ENCODE measurements at places on chromosomes 11 and 22.

- DNase-seq = no peak
These were observed 75.1 kb upstream of the LUZP2 start for GRCh38 chr11:24421766-24422165.

GRCh38 chr11:34268906-34269430, 88.8 kb downstream of the ABTB2 start:
- no peak for DNase-seq

GRCh38 chr22:20192972-20193760, 42.3 kb upstream of the CCDC188 start:
- DNase-seq = no peak

- DNase-seq = no peak
These were observed 38.4 kb downstream of the KCNQ1OT1 start for GRCh38 chr11:2661173-2662023.

- no peak for DNase-seq
These were observed 265.2 kb downstream of the KCNA4 start for GRCh38 chr11:29751618-29752017.

- DNase-seq = no peak
These were observed 9.3 kb upstream of the TRMU start for GRCh38 chr22:46326066-46326680.

DNA sequence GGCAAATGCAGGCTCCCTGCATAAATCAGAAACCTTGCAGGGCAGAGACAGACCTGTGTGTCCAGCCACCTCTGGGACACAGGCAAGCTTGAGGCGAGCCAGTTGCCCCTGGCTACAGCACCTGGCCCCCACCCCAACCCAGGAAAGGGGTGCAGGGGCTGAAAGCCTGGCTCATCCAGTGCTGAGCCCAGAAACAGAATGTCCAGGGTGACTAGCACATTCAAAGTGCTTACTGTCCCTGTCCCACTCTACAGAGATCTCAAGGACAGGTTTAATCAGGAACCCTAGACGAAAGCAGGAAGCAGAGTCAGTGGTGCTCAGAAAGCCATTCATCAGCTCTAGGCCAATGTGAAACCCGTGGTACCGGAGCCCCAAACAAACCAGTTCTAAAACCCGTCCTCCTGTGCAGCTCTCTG, 31.9 kb downstream of the PLEKHA7 start:
- DNase-seq = no peak

DNA sequence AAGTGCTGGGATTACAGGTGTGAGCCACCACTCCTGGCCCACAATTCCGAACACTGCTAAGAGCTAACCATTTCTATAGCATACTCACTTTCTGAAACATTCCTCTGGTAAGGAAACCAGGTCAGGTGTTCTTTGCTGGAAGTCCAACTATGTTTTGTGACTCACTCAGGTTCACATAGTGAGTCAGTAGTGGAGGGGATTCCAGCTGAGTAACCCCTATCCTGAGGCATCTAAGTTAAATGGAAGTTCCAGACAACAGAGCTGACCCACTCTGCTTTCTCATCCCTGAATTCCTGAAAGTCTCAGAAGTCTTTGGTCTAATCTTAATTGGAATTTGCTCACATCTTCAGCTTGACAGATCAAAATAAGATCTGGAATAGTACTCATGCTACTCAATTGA, 3.0 kb upstream of the CHRNA10 start:
- no peak for DNase-seq
